ENCODE measurements at places on chromosomes 3 and 15.

DNA sequence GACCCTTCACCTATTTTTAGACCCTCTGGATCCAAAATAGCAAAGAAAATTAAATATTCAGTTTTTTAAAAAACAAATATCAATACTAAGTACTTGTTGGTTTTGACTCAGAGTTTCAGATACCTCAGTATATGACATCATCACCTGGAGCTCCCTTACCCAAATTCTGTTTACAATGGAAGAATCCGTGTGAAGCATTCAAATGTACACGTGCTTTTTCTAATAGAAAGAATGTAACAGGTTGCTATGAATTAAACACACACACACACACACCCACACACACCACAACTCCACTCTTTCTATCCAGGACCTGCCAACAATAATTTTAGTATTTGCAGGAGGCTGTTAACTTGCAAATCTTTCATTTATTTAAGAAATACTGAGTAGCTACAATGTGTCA lies 221.8 kb downstream of the THRB start:
- DNase-seq: no peak

- no peak for DNase-seq
Measured at GRCh38 chr3:134066651-134067530, 37.2 kb upstream of the SLCO2A1 start.

GRCh38 chr3:88986834-88987233 lies 120.6 kb upstream of the EPHA3 start:
- DNase-seq: peak; percentile 11

- DNase-seq: peak; percentile 33
Measured at GRCh38 chr3:153291059-153291685, 129.1 kb downstream of the RAP2B start.

DNA sequence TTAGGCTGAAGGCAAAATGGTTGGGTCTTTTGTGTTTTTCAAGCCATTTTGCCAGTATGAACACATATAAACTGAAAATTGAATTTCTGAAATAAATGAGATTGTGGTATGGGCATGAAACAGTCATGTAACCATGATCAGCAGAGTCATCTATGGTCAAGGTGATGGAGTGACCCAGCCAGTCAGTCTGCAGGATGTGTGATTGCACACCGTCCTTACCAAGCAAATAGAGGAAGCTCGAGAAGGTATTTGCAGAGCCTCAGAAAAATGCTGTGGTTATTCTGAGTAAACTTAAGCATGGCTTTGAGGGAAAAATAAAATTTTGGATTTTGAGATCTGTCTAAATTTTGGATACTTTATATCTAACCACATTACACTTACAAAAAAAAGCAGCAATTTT lies 95.9 kb upstream of the RNF7 start:
- peak; percentile 24 for DNase-seq

- no peak for DNase-seq
Measured at GRCh38 chr3:112403103-112403502, 70.1 kb downstream of the CD200 start.

DNA sequence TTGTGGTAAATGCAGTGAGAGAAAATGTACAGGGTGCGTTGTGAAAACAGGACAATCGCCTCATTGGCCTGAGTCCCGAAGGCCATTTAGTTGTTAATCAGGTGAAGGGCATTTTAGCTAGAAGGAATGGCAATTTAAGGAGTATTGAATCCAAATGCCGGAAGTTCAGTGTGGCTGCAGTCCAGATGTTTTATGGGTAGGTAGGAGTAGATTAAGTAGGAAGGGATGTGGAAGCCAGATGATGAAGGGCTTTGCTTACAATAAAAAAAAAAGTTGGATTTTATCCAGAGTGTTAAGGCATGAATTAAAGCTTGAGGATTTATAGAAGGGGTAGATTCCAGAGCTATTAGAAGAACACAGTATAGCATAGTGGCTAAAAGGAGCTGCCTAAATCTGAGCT lies 572.7 kb downstream of the NLGN1 start:
- no peak for DNase-seq
